ENCODE measurements at places on chromosomes 12 and 14. TPM values are rescaled to one million over a fixed set of nuclear protein-coding genes. Genes with fewer than 3 reads are reported as not detected.

The PLEKHG7 gene
- 0.75 TPM for polyA plus RNA-seq

The SLC5A8 gene
- 51.2 TPM for polyA plus RNA-seq

The FBXW8 gene
- polyA plus RNA-seq: 24.4 TPM

The FGD6 gene
- 11.5 TPM for polyA plus RNA-seq

The PSMC6 gene
- 157 TPM for polyA plus RNA-seq

The ZFYVE26 gene
- polyA plus RNA-seq: 15.2 TPM

The RPL10L gene
- polyA plus RNA-seq: not detected

The VRK1 gene
- polyA plus RNA-seq: 24.1 TPM

The NANOG gene
- polyA plus RNA-seq: 0.53 TPM

The IFI27 gene
- 5.0 TPM for polyA plus RNA-seq

The GRIN2B gene
- polyA plus RNA-seq: 0.79 TPM

The GPR135 gene
- 4.2 TPM for polyA plus RNA-seq

The INSM2 gene
- not detected for polyA plus RNA-seq

The PIWIL1 gene
- 0.43 TPM for polyA plus RNA-seq

The MSI1 gene
- 27.3 TPM for polyA plus RNA-seq

The NPFF gene
- polyA plus RNA-seq: 0.47 TPM

The RERG gene
- polyA plus RNA-seq: 44.5 TPM

The C12orf54 gene
- not detected for polyA plus RNA-seq

The PMCH gene
- 0.76 TPM for polyA plus RNA-seq

The ZNF664 gene
- polyA plus RNA-seq: 161 TPM

The ASCL1 gene
- not detected for polyA plus RNA-seq

The RNFT2 gene
- 6.7 TPM for polyA plus RNA-seq

The RAD9B gene
- 1.3 TPM for polyA plus RNA-seq

The RPS6KA5 gene
- polyA plus RNA-seq: 7.3 TPM

The LRRK2 gene
- polyA plus RNA-seq: 34.8 TPM

The PLXNC1 gene
- 6.4 TPM for polyA plus RNA-seq

The KCNC2 gene
- 0.40 TPM for polyA plus RNA-seq

The PPFIA2 gene
- polyA plus RNA-seq: 7.0 TPM

The SLC25A21 gene
- polyA plus RNA-seq: 4.2 TPM

The P2RX2 gene
- polyA plus RNA-seq: 1.7 TPM

The CDC42BPB gene
- 84.0 TPM for polyA plus RNA-seq

The CAPZA3 gene
- 0.37 TPM for polyA plus RNA-seq

The DDN gene
- 75.3 TPM for polyA plus RNA-seq

The LIN7A gene
- polyA plus RNA-seq: 19.2 TPM

The TAS2R46 gene
- polyA plus RNA-seq: not detected

The ZDHHC17 gene
- polyA plus RNA-seq: 89.3 TPM

The EFS gene
- polyA plus RNA-seq: 46.6 TPM

The KCNMB4 gene
- polyA plus RNA-seq: 25.7 TPM

The TEX52 gene
- polyA plus RNA-seq: 0.70 TPM

The APOF gene
- 0.20 TPM for polyA plus RNA-seq

The BEGAIN gene
- 1.8 TPM for polyA plus RNA-seq

The TPPP2 gene
- 3.6 TPM for polyA plus RNA-seq

The OTX2 gene
- polyA plus RNA-seq: not detected

The ASIC1 gene
- 4.5 TPM for polyA plus RNA-seq

The AKAP5 gene
- polyA plus RNA-seq: 6.4 TPM

The TAS2R31 gene
- 2.9 TPM for polyA plus RNA-seq

The NEDD8 gene
- 251 TPM for polyA plus RNA-seq

The SCARB1 gene
- 27.6 TPM for polyA plus RNA-seq

The SPX gene
- 17.0 TPM for polyA plus RNA-seq

The LETMD1 gene
- polyA plus RNA-seq: 130 TPM

The COQ5 gene
- polyA plus RNA-seq: 63.6 TPM

The DENND5B gene
- 28.4 TPM for polyA plus RNA-seq
